Hindlimb muscle (tissue), 1 donor: ENCODE measurements at places on chromosomes 12 and 14. TPM values are rescaled to one million over a fixed set of nuclear protein-coding genes. Genes with fewer than 3 reads are reported as not detected.

DNA sequence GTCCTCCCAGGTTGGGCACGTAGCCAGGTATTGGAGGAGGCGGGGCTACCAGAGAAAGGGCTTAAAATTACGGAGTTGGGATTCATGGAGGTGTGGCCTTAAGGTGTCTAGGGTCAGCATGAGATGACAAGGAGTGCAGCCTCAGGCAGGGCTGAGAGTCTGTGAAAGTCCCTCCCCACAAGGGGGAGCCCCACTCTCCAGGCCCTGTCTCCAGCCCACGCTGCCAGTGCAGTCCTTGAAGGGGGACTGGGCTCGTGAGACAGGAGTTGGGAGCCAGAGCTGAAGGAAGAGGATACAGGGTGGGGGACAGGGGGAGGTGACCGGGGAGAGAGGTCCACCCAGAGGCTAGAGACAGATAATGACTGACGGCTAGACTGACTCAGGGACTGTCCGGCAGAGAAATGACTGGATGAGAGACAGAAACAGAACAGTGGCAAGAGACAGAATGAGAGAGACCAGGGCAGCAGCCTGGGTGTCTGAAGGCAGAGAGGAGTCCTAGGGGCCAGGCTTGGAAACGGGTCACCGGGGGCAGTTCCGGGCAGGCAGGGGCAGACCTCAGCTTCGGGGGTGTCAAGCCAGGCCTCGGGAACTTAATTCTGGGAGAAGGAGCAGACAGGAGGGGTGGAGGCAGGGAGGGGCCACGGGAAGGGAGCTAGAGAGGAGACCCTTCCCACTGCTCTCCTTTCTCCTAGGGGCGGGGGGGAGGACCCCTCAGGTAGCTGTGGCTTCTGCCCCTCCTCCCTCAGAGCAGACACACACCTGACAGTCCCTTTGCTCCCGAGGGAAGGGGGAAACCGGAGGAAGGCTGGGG lies 970 bp downstream of the CDH24 start:
- DNase-seq = peak; percentile 46

ASIC1 gene
- 9.5 TPM for polyA plus RNA-seq

CLIP1 gene
- 21.7 TPM for polyA plus RNA-seq

GRCh38 chr14:24372701-24373416 lies 4.9 kb downstream of the NFATC4 start:
- DNase-seq = no peak

KCNMB4 gene
- polyA plus RNA-seq = 14.5 TPM

GRCh38 chr12:52542157-52542556 lies 10.8 kb downstream of the KRT71 start:
- DNase-seq = no peak

CYP27B1 gene
- 1.0 TPM for polyA plus RNA-seq

GRCh38 chr14:50395448-50395847 lies 1.2 kb downstream of the CDKL1 start:
- no peak for DNase-seq

- DNase-seq = no peak
Measured at GRCh38 chr12:132308853-132309595, 20.4 kb downstream of the GALNT9 start.

- no peak for DNase-seq
Measured at GRCh38 chr12:51973560-51973959, 22.1 kb downstream of the ACVR1B start.

- peak; percentile 48 for DNase-seq
Measured at GRCh38 chr12:70648831-70649230, 11.6 kb upstream of the PTPRB start.

DNA sequence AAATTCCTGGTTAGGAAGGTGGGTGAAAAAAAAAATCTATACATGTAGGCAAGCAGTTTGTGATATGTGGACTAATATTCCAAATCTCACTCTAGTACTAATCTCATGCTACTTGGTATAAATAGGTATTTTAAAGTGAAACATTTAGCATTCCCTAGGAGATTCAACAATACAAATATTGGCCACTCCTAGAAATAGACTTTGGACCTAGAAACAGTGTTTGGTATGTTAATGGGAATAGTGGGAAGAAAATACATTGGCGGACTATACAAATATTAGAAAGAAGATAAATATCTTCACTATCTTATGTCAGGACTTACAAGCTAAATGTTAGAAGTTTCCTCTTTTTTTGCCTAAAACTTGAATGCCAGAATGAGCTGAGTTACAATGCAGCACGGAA lies 28.2 kb downstream of the HIGD1C start:
- DNase-seq = no peak

KRT80 gene
- 5.6 TPM for polyA plus RNA-seq

DNA sequence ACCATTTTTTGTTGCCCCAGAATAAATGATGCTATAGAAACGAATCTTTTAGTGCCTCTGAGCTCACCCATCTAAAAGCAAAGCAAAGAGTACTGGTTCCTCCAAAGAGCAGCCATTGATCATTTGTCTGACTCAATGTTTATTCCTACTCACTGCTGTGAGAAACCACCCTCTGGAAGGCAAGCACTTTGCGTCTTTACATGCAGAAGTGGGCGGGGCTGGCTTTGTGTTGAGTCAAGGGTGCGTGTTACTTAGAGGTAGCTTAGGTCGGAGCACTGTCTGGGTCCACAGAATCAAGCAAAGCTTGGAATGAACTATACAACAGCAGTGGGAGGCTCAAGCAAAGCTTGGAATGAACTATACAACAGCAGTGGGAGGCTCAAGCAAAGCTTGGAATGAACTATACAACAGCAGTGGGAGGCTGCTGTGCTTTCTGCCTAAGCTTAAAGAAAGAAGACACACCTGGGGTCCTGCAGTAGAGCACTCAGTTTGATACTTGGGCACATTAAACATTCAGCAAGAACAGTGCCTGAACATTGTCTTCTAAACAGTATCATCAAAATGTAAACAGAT lies 77.2 kb upstream of the PRICKLE1 start:
- no peak for DNase-seq

GRCh38 chr12:32466986-32467711 lies 67.8 kb downstream of the FGD4 start:
- DNase-seq = no peak

MDGA2 gene
- 0.35 TPM for polyA plus RNA-seq

- DNase-seq = peak; percentile 88
Measured at GRCh38 chr14:20681348-20682126, 2.8 kb upstream of the RNASE4 start.

MSRB3 gene
- polyA plus RNA-seq = 41.3 TPM

ARHGAP9 gene
- 8.3 TPM for polyA plus RNA-seq

CABP1 gene
- 2.5 TPM for polyA plus RNA-seq
